Testis (tissue), 5 donors: ENCODE measurements at places on chromosomes 7 and 10.

GRCh38 chr10:74827045-74827441 lies 643 bp downstream of the KAT6B start:
- no peak for DNase-seq

- DNase-seq, result no peak
Measured at GRCh38 chr7:129872054-129872453, 80.7 kb downstream of the UBE2H start.

DNA sequence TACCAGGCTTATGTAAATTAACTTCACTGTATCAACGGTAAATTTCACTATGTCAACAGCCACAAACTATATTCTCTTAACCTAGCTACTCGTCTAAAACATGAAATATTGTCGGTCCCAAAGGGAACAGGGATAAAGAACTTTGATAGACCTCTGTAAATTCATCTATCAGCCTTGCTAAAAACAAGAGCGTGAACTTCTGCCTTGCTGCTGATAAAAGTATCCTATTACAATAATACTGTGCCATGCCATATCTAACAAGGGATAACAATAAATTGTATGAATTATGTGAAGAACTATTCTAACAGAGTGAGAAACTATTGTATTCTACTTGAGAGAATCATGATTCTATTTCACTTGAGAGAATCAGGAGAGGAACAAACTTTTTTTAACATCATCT lies 117.2 kb downstream of the CNOT4 start:
- DNase-seq, result no peak

- no peak for DNase-seq
Measured at GRCh38 chr7:129343099-129343700, 91.0 kb upstream of the STRIP2 start.

DNA sequence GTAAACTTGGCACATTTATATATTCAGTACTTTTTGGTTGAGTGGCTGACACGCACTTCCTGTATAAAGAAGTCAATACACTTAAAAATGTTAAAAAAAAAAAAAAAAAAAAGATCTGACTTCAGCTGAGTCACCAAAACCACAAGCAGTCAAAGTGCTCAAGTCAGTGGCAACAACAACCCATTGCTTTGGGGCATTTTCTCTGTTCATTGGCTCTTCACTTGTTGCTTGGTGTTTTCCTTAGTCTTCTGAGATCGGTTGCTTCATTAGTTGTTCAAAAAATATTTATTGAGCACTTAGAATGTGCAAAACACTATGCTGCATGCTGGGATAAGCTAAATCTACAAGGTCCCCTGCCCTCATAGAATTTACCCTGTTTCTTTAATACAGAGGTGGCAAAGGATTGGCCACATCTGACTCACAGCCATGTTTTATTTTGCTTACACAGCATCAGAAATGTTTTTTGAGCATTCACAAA lies 63.7 kb downstream of the ZNRF2 start:
- DNase-seq, result no peak
